ENCODE measurements at places on chromosomes 13 and 19.

GRCh38 chr13:109734002-109734785 lies 52.2 kb downstream of the IRS2 start:
- no peak for DNase-seq

DNA sequence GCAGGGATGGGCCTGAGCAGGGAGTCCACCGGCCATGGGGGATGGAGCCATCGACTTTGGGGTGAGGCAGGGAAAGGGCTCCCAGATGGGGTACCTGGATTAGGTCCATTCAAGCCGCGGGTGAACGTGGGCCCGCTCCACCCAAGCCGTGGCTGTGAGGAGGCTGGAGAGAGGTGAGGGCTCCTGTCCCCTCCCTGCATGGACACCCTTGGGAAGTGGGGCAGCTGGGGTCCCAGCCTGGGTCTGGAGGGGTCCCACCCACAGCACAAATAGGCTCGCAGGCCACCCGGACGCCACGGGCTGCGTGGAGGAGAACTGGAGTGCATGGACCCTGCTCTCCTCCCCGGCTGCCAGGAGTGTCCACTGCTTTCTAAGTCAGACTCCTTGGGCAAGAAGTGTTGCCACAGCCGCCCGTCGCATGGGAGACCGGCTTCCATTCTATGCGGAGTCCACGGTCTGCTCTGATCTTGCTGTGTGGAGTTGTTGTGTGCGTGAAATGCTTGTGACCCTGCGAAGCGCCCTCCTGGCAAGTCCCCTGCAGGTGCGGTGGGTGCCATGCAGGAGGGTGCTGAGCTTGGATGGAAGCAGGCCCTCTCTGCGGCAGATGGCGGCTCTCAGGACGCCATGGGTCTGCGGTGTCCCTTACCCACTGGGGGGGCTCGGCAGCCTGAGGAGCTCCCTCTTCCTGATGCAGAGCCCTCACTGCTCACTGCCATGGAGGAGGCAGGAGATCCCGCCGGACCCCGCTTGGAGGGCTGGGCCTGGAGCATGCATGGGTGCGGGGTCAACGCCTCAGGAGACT lies 2.0 kb downstream of the DAZAP1 start:
- no peak for DNase-seq

GRCh38 chr19:39410017-39410830 lies 2.2 kb upstream of the PLEKHG2 start:
- DNase-seq = peak; percentile 82

DNA sequence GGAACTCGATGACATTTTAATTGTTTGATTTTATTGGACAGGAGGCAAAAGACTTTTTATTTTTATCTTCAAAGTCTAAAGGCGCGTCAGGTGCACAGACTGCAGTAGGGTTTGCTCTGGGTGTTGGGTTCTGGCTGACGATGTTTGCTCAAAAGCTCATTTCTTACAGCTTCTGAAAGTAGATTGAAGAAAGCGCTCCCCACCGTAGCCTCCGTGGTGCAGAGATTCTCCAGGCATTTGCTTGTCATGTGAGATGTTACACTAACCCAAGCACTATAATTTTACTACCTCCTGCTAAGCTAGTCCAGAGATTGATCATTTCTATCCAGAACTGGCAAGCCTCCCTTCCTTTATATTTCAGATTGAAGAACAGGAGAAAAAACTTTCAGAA lies 14.5 kb upstream of the ATP11A start:
- peak; percentile 28 for DNase-seq

GRCh38 chr19:50003254-50003788 lies 21.9 kb downstream of the VRK3 start:
- no peak for DNase-seq
